ENCODE measurements at places on chromosomes 2 and 18.

DNA sequence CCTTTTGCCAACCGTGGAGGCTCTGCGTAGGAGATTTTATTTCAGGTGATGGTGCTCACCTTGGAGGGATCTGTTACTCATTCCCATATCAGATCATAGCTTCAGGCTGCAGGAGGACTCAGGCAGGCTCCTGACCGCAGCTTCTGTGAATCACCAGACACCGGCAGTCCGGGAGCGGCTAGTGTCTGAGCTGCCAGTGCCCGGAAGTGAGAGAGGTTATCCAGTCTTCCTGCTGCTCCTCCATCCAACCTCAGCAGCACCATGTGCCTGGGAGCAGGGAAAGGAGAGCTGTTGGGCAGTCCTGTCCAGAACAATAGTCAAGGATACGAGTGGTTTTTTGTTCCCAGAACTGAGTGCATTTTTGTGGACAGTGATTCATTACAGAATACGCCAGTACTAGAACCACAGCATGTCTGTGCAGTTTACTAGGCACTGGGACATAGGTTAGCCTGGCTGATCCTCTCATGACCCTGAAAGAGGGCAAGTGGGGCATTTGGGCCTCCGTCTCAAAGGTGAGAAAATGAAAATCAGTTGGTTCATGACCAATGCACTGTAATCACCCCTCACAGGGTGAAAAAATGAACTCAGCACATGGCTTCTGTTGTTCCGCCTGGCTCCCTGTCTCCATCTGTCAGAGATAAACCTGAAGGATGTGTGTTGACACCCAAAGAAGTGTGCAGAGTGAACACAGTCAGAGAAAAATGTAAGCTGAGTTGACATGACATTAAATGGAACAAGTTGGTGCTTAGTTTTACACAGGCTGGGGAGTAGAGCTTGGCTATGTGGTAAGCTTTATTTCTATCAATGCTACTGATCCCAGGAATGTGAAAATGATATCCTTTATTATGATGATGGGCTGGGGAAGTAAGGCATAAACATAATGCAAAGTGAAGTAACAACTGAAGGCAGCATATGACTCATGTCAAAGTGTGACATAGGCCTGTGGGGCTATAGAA lies 12.2 kb downstream of the FHOD3 start:
- peak; percentile 72 for DNase-seq

DNA sequence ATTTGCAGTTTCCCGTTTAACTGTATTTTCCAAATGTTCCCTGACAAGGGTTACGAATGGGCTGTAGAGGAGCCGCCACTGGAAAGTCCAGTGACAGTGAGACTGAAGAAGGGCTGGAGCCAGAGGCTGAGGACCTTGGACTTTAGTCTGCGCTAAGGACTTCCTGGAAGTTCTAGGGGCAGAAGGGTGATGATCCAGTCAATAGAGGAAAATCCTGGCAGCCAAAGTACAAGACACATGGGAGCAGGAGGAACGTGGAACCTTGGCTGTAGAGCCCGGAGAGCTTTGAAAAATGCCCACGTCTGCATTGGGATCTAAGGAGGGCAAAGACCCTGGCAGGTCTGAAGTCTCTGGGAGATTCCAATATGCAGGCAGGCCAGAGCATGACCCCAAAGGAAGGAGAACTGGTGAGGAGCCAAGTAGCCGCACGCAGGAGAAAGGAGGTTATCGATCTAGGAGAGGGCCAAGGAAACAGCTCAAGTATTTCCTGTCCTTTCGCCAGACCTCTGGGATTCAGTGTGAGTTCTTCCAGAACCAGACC lies 28.5 kb downstream of the MBP start:
- no peak for DNase-seq

GRCh38 chr2:101698844-101699754 lies 1.6 kb downstream of the MAP4K4 start:
- DNase-seq, result no peak

DNA sequence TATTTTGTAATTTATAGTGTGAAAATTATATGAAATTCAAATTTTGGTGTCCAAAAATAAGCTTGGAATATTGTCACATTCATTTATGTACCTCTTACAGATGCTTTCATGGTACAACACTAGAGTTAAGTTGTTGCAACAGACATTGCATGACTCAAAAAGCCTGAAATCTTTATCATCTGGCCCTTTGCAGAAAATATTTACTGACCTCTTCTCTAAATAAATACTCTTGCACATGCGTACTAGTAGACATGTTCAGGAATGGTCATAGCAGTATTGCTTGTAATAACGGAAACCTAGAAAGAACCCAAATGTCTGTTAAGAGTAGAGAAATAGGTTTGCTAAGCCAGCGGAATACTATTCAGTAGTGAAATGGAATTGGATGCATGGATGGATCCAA lies 60.4 kb downstream of the GALNT1 start:
- DNase-seq, result no peak

DNA sequence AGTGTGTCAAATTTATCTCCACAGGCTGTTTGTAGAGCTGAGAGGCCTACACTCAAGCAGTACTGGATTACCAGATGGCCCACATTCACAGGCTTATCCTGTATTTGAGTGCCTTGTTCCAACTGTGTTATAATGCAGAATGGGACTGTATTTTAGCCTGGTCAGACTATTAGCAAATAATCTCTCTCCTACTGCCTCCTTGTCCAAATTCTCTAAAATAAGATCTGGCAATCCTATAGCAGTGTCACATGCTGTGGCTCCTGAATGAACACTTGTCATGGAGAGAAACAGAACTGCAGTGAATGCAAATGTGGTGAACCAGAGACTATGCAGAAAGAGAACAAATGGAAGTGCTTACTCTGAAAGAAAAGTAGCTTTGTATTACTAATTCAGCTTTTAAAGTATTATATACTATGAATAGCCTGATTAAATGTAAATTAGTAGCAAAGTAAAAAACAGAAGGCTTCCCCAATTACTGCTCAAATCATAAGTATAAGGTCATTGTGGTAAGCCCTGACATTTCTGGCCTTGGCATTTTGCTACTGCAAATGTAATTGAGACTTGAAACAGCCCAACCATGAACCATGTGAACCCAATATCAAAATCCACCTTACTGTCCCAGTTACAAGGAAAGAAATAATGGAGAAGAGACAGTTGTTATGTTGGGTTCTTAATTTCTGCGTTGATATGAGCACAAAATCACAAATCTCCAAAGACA lies 80.0 kb downstream of the MAP4K3 start:
- DNase-seq, result no peak

DNA sequence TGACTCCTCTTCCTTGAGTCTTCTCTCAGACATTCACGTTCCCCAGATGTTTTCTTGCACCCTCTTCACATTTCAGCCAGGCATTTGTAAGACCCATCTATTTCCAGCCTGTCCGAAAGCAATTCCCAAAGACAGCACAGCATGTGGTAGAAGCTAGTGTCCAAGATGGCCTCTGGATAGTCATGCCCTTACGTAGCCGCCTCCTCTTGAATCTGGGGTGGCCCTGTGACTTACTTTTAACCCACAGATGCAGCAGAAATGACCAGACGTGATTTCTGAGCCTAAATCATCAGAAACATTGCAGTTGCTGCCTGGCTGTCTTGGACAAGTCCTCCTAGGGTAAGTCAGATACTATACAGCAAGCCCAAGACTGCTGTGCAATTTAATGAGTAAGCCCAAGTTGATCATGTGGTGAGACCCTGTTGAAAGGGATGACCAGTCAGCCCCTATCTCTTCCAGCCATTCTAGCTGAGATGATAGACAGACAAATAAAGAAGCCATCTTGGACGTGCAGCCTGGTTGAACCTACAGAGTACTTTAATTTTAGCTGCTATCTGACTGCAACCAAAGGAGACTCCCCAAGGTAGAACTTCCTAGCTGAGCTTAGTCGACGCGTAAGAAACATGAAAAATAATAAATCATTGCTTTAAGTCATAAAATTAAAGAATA lies 12.3 kb downstream of the ARL5A start:
- no peak for DNase-seq

DNA sequence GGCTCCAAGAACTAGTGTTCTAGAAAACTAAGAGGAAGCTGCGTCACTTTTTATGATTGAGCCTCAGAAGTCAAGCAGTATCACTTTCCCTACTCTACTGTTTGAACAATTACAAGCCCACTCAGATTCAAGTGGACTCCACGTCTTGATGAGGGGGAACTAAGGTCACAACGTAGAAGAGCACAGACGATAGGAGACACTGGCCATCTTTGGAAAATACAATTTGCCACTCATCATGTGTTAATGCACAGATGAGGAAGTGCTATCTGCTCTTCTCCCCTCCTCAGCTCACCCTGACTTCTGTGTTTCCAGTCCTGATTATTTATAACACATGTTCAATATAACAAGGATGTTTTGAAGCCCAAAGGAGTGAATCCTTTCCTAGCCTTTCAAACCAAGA lies 76.1 kb upstream of the CYP1B1 start:
- no peak for DNase-seq

GRCh38 chr2:185502351-185502750 lies 236.3 kb upstream of the FSIP2 start:
- DNase-seq, result peak; percentile 1

GRCh38 chr18:62521593-62521992 lies 1.2 kb upstream of the ZCCHC2 start:
- DNase-seq, result no peak

- no peak for DNase-seq
These were observed 282.2 kb downstream of the MREG start for GRCh38 chr2:215731108-215731658.

GRCh38 chr2:128416109-128416785 lies 97.6 kb upstream of the HS6ST1 start:
- DNase-seq, result no peak

- DNase-seq, result peak; percentile 17
These were observed 31.8 kb downstream of the TGIF1 start for GRCh38 chr18:3481696-3482210.

Measured in SK-N-DZ (cell line).